ENCODE measurements at places on chromosomes 1 and 21.

GRCh38 chr1:17696417-17697301 is 58.5 kb upstream of the ACTL8 start:
- DNase-seq, result no peak

DNA sequence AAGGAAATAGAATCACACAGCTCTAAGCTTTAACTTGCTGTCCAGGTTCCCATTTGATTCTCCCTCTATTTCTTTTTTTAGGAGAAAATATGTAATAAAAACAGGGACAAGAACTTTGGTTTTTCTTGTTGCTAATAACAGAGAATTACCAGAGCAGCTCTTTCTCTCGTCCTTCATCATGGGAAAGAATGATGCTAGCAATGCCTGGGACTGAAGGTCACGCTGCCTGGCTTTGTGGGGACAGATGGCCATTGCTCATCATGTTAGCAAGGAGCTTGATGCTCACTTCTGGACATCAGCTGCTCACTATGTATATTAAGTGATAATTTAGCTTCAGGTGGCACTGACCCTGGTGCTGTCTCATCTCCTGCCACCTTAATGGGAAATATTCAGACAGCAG is 77.3 kb upstream of the AKT3 start:
- no peak for DNase-seq

DNA sequence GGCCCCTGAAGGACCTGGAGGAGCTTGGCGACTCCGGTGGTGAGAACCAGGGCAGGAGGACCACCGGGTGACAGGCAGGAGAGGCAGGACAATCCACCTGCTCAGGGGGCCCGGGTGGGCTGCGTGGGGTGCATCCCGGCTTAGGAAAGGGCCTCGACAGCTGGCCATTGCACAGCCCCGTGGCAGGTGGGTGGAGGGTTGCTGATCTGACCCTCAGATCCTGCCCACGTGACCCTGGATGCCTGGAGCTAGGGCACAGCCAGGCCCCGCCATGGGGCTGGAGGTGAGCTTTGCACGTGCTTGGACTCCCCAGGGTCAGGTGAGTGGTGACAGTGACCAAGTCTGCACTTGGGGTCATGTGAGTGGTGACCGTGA is 35.5 kb upstream of the SLC19A1 start:
- no peak for DNase-seq

GRCh38 chr1:12447849-12448312 is 170.1 kb downstream of the DHRS3 start:
- no peak for DNase-seq

DNA sequence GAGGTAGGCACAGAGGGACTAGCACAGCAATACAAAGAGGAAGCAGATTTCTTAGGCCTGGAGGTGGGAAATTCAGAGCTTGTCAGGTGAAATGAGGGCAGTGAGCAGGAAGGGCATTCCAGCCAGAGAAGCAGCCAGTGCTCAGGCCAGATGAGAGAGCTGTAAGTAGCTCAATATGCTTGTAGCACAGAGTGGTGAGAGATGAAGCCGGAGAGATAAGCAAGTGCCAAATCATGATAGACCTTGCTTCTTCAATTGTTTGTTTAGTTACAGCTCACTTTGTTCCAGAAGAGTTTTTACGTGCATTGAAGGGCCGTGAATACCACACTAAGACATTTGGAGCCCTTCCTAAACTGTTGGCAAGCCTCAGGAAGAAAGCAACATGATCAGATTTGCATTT is 42.0 kb upstream of the ADAMTS1 start:
- DNase-seq, result no peak

DNA sequence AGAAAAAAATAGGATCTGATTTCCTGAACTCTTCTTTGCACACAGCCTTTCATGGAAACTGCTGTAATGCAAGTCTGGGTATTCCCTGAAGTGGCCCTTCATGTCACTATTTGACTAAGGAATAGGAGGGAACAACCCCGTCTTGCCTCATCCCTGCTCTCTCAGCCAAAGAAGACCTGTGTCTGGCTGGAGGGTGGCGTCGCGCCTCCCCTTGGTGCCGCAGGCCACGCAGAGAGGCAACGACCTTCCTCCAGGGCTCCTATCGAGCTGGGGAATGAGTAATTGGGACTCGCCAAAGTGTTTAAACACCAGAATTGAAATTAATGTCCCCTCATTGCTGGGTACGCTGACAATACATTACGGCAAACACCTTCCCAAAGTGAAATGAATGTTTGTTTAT is 129.8 kb downstream of the PBX1 start:
- no peak for DNase-seq

- DNase-seq, result no peak
Observed at GRCh38 chr1:148333875-148334338, 149.2 kb downstream of the PPIAL4G start.

GRCh38 chr21:43279578-43279894 is 110.7 kb downstream of the CRYAA start:
- DNase-seq, result no peak

GRCh38 chr1:40890771-40891170 is 28.6 kb upstream of the CITED4 start:
- no peak for DNase-seq

DNA sequence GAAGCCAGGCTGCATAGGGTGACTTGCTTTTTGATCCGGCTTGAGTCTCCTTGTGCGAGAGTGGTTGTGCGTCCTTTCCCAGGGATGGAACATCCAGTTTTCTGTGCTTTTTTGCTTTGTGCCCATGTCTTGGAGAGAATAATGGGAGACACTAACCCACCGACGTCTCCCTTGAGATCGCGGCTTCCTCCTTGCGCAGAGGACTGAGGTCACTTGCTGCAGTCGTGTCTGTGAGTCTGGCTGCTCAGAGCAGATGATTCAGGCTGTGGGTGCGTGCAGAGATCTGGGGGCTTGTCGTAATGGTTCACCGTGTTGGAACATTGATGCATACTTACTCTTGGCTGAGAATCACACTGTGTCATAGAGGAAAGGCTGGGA is 164.5 kb upstream of the CACNA1E start:
- DNase-seq, result no peak

- DNase-seq, result no peak
Observed at GRCh38 chr1:229282295-229282823, 11.4 kb downstream of the RAB4A start.

- no peak for DNase-seq
Observed at GRCh38 chr1:20723537-20724363, 5.9 kb upstream of the KIF17 start.

DNA sequence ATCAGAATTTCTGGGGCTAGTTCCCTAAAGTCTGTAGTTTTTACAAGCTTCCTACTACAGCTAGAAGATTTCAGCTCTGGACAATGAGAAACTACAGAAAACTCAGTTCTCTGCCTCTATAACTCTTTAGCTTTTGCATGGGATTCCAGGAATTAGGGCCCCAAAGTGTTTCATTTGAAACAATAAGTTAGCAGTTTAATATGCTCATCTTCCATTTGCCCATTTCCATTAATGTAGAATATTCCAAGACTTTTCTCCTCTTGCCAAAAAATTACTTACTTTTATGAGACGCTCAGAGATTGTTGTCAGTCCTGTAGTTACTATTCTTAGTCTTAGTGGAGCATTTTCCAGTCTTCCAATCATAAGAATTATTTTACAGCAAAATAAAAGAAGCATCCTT is 719.9 kb downstream of the ADGRL2 start:
- no peak for DNase-seq

DNA sequence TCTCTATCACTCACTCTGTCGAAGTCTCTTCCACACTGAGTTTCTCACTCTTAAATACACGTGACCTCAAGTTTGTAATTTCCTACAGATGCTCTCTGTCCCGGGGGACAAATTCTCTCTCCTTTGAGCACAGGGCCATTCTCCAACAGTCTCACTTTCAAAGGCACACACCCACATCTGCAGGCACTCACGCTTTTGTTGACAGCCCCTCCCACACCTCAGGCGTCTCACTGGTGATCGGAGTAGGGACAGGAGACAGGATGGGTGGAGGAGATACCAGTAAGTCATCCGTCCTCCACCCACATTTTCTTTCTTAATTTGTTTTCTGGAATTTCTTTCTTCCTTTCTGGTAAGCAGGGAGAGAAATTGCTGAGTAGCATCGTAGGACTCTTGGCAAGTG is 40.6 kb upstream of the GREM2 start:
- no peak for DNase-seq

DNA sequence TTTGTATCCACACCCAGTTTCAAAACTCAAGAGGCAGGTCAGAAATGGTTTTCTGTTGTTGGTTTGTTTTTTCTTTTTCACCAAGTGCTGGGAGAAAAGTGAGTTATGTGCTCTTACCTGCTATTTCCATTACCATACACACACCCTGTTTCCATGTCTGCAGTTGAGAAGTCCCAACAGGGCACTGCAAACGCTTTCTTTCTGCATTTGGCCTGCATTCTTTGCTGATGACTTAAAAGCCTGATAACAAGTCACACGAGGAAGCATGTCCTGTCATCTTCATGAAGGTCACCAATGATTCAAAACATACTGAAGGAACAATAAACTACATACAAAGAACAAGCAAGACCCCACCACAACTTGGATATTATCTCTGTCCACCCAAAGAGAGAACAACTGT is 24.8 kb upstream of the KCNE1 start:
- DNase-seq, result no peak

- DNase-seq, result no peak
Observed at GRCh38 chr1:6426277-6426971, 1.8 kb downstream of the ESPN start.

DNA sequence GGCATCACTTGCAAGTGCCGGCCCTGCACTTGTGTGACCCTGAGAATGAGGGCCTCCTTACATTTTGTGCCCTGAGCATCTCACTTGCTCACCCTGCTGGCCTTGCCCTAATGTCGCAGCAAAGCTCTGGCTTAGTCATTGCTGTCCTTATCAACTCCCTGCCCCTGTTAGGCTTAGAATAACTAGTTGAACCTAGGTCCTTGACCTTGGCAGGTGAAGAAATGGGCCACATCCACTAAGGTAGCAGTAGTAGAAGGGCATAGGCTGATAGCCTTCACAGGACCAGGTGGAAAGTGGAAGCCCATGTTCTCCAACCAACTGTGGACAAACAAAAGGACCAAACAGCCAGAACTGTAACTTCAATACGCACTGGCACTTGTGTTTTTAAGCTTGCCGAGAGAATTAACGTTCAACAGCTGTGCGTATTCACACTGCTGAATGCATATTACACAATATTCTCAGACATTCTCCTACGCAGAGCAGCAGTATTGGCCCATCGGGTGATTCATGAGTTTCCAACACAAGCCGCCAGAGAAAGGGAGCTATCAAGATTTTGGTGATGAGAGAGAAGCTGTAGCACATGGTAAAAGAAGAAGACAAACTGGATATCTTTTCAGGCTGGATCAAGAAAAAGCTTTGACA is 27.7 kb upstream of the PTGFRN start:
- DNase-seq, result no peak

DNA sequence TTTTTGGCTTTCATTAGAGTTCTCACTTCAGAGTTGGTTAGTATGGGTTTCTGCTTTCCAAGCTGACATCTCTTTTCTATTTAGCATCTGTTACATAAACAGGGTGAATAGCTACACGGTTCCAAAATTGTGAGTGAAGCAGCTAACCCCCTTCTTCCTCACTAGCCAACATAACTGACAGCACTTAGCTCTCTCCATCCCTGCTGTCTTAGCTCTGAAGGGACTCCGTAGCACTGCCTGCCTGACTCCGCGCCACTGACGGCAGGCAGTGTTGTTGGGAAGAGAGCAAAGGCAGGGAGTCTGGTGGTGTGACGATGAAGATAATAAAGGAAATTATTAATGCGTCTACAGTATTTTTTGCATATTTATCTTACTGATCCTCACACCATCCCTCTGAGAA is 247.0 kb downstream of the PTBP2 start:
- DNase-seq, result no peak

DNA sequence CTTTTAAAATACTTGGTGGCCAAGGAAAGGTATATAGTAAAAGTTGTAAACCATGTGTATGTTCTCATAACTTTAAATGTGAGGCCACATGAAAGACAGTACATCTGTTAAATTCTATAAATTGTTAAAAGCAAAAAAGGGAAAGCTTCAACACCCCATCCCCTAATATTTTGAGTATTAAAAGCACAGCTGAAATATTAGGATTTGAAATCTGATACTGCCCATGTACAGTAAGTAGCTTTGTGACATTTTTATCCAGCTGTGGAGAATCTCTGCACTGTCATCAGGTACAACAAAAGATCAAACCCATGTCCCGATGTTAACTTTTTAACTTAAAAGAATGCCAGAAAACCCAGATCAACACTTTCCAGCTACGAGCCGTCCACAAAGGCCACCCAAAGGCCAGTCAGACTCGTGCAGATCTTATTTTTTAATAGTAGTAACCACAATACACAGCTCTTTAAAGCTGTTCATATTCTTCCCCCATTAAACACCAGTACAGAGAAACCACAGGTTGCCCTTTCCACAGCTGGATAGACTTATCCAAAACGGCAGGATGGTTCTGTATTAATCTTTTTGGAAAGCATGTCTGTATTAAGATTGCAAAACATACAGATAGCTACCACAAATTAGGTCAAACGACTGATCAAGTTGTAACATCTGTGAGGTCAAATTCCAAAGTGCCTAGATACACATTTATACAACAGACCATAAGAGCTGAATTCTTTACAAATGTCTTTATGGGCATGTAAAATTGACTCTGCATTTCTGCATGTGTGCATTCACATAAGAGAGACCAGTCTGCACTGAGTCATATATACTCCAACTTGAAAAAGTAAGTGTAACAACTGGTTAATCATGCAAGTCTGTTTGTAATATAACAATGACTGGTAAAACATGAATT is 5.2 kb downstream of the IRF2BP2 start:
- no peak for DNase-seq

- no peak for DNase-seq
Observed at GRCh38 chr21:46188226-46189212, 4.3 kb upstream of the SPATC1L start.

GRCh38 chr1:77446841-77447555 is 165.2 kb downstream of the AK5 start:
- no peak for DNase-seq

GRCh38 chr1:96579636-96580035 is 141.9 kb upstream of the PTBP2 start:
- DNase-seq, result no peak

GRCh38 chr1:87720561-87720960 is 391.9 kb downstream of the LMO4 start:
- DNase-seq, result no peak
